ENCODE measurements at places on chromosomes 7 and 10.

GRCh38 chr7:99762680-99763327 is 21.2 kb downstream of the CYP3A4 start:
- H3K36me3 ChIP-seq, result no peaks in the 10 kb centered on the region
- DNase-seq, result no peak
- H3K27ac ChIP-seq, result no peak overlapping the region
- no peak overlapping the region for H3K4me3 ChIP-seq
- H3K27me3 ChIP-seq, result no peaks in the 10 kb centered on the region
- H3K4me1 ChIP-seq, result no peaks in the 10 kb centered on the region

DNA sequence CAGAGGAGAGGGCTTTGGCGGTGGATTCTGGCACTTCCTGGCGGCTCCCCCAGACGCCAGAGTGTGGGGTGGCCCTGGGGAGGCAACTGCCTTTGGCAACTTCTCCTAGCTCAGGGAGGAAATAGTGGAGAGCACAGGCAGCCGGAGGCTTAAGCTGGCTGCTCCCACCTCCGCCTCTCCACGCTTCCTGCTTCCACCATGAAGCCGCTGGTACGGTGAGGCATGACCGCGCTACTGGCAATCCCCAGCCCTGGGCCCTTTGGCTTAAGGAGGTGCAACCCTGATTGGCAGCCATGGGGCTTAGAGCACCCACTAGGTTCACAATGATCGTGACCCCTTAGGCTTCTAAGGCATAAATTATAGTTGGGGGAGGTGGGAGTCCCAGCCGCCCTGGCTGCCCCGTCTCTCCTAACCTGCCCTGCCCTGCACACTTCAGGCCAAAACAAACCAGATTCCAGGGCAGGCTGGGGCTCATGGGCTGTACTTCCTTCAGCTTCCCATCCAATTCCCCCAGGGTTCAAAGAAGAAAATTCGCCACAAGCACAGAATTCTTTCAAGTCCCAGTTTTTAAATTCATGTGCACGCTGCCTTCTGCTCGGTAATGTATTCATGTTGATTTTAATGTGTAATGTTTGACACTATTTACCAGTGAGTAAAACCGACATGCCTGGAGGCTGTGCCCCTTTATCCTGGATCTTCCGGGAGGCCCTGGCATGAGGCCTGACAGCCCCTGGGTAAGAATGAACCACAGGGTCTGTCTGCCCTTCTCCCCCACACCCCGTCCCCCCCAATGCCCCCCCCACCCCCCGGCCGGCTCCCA is 90.7 kb upstream of the LRRC4 start:
- DNase-seq, result peak; percentile 64
- H3K27ac ChIP-seq, result no peak overlapping the region
- peaks cover 29% of the 10 kb centered on the region for H3K27me3 ChIP-seq

- H3K36me3 ChIP-seq, result no peaks in the 10 kb centered on the region
- DNase-seq, result no peak
- no peak overlapping the region for H3K27ac ChIP-seq
- no peaks in the 10 kb centered on the region for H3K27me3 ChIP-seq
Observed at GRCh38 chr10:96560966-96561887, 25.6 kb downstream of the TM9SF3 start.

DNA sequence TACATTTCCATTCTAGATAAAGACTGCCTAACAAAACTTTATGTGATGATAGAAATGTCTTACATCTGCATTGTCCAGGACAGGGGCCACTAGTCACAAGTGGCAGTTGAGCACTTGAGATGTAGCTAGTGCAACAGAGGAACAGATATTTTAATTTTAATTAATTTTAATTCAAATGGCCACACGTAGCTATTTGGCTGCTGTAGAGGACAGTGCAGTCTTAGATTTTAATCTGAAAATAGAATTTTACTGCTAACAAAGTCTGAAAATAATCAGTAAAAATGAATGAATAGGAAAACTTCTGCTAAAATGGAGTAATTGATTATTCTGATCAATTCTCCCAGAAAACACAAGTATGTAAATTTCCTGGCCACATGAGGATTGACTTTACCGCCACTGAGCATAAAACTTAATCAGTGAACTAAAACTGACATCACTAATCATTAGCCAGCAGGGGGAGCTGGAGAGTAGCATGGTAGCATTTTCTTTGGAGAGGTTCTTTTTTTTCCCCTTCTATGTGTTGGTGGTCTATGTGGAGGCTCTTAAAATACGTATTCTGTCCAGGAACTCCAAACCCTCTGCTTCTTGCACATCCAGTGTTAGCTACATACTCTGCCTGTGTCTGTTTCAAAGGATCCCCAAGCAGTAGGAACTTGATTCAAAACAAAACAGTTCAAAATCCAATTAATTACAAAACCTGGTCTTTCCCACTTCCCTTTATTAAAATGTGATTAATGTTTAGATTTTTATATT is 52.1 kb downstream of the TSPAN12 start:
- H3K4me3 ChIP-seq, result no peak overlapping the region
- H3K4me1 ChIP-seq, result peaks cover 20% of the 10 kb centered on the region
- H3K27me3 ChIP-seq, result no peaks in the 10 kb centered on the region
- H3K27ac ChIP-seq, result peak overlapping the region; percentile 68
- no peaks in the 10 kb centered on the region for H3K36me3 ChIP-seq
- DNase-seq, result peak; percentile 28

GRCh38 chr7:158286210-158286609 is 301.4 kb downstream of the PTPRN2 start:
- no peaks in the 10 kb centered on the region for H3K27me3 ChIP-seq
- no peaks in the 10 kb centered on the region for H3K36me3 ChIP-seq
- no peak overlapping the region for H3K27ac ChIP-seq
- no peak overlapping the region for H3K4me3 ChIP-seq
- no peaks in the 10 kb centered on the region for H3K4me1 ChIP-seq
- DNase-seq, result no peak

GRCh38 chr10:32446536-32447406 is 831 bp downstream of the CCDC7 start:
- H3K36me3 ChIP-seq, result peaks cover under 1% of the 10 kb centered on the region
- no peaks in the 10 kb centered on the region for H3K4me1 ChIP-seq
- no peaks in the 10 kb centered on the region for H3K27me3 ChIP-seq
- no peak for DNase-seq

DNA sequence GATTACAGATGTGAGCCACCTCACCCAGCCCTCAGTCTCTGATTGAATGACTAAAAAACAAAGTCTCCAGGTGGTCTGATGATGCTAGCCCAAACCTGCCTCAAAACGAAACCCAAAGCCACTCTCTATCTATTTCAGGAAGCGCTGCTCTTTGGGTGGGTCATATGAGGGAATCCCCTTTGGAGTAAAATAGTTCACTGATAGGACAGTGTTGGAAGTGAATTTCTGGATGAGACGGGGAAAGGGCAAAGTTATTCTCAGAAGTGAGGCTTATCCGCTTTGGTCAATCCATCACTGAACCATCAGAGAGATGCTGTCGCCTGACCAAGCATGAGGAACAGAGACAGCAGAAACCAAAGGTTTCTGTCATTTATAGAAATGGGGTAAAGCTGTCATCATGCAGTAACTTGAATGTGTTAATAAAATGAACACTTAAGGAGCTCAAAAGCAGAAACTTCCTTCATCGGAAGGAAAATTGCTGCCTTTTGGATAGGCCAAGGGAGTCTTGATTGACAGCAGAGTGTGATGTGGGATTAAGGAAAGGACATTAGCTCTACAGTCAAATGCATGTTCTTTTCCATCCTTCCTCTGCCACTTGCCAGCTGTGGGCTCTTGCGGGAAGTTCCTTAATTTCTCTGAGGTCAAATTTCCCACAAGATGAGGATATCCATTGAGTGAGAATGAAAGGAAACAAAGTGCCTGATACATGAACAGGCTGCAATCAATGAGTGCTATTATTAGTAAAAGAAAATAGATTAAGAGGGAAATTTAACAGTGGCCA is 64.9 kb upstream of the C1QL3 start:
- H3K4me1 ChIP-seq, result no peaks in the 10 kb centered on the region
- H3K27me3 ChIP-seq, result no peaks in the 10 kb centered on the region
- no peak overlapping the region for H3K27ac ChIP-seq
- no peaks in the 10 kb centered on the region for H3K36me3 ChIP-seq
- no peak for DNase-seq

DNA sequence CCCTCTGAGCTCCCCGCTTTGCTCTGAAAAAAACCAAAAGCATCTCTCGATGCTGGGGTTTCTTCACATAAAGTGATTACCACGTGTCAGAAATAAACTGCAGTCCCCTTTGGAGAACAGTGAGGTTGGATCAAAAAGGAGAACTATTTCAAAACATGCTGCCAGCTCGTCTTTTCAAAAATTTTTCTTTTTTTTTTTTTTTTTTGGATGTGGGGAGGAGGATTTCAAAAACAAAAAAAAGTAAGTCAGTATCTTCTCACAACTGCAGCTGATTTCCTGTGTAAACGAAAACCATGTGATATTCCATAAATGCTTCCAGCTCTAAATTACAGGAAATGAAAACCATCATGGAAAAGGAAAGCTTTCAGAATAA is 155.0 kb upstream of the LYZL2 start:
- peak overlapping the region; percentile 97 for H3K27ac ChIP-seq
- DNase-seq, result no peak
- H3K4me1 ChIP-seq, result peaks cover 22% of the 10 kb centered on the region
- H3K36me3 ChIP-seq, result no peaks in the 10 kb centered on the region

- DNase-seq, result no peak
- no peaks in the 10 kb centered on the region for H3K27me3 ChIP-seq
- H3K4me1 ChIP-seq, result no peaks in the 10 kb centered on the region
- no peak overlapping the region for H3K4me3 ChIP-seq
- no peaks in the 10 kb centered on the region for H3K36me3 ChIP-seq
Observed at GRCh38 chr7:140581411-140581810, 59.2 kb downstream of the DENND2A start.

DNA sequence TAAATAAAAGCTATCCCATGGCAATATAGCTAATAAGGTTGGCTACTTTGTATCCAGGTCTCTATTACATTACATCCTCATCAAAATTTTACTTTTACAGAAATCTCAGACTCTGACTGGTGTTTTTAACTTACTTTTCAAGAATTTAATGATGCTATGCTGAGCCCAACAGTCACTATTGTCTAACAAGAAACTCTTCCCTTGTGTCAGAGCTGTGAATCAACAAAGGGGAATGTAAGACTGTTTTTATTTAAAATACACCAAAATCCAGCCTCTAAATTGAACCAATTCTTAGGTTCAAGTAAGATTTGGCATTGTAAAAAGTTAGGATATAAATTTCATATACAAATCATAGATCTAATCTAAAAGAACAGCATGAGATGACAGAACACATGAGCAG is 7.0 kb downstream of the RTKN2 start:
- H3K4me3 ChIP-seq, result no peak overlapping the region
- H3K4me1 ChIP-seq, result no peaks in the 10 kb centered on the region
- H3K36me3 ChIP-seq, result no peaks in the 10 kb centered on the region
- H3K27ac ChIP-seq, result no peak overlapping the region
- no peak for DNase-seq

- H3K27ac ChIP-seq, result no peak overlapping the region
- H3K36me3 ChIP-seq, result no peaks in the 10 kb centered on the region
- no peak overlapping the region for H3K4me3 ChIP-seq
- H3K4me1 ChIP-seq, result peaks cover 33% of the 10 kb centered on the region
- no peak for DNase-seq
Observed at GRCh38 chr10:47114680-47115186, 185.3 kb upstream of the GDF10 start.

- peaks cover 41% of the 10 kb centered on the region for H3K4me1 ChIP-seq
- no peaks in the 10 kb centered on the region for H3K27me3 ChIP-seq
- no peaks in the 10 kb centered on the region for H3K36me3 ChIP-seq
- H3K4me3 ChIP-seq, result peak overlapping the region; percentile 64
- peak; percentile 96 for DNase-seq
- peak overlapping the region; percentile 95 for H3K27ac ChIP-seq
Observed at GRCh38 chr10:101066146-101066895, 4.5 kb downstream of the KAZALD1 start.

DNA sequence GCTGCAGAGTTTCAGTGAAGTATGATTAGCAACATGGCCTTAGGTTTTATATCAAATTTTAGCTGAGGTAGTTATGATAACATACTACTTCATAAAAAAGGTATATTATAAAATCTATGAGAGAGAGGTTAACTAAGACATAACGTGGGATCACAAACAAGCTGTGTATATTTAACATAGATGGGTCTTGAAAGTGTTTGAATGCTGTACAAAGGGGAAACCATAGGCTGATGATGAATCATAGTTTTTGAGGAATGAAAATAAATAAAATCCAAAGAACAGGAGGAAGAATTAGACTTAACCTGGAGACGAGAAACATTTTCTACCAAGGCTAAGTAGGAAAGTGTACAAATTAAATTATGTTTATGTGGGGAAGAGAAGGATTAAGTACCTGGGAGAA is 119.0 kb downstream of the GNAI1 start:
- H3K4me3 ChIP-seq, result no peak overlapping the region
- no peak for DNase-seq
- H3K36me3 ChIP-seq, result no peaks in the 10 kb centered on the region
- H3K4me1 ChIP-seq, result peaks cover 9% of the 10 kb centered on the region
- no peak overlapping the region for H3K27ac ChIP-seq

- DNase-seq, result peak; percentile 41
- peak overlapping the region; percentile 1 for H3K4me3 ChIP-seq
- H3K36me3 ChIP-seq, result no peaks in the 10 kb centered on the region
- no peak overlapping the region for H3K27ac ChIP-seq
Observed at GRCh38 chr10:117167789-117168674, 29.3 kb upstream of the KCNK18 start.

DNA sequence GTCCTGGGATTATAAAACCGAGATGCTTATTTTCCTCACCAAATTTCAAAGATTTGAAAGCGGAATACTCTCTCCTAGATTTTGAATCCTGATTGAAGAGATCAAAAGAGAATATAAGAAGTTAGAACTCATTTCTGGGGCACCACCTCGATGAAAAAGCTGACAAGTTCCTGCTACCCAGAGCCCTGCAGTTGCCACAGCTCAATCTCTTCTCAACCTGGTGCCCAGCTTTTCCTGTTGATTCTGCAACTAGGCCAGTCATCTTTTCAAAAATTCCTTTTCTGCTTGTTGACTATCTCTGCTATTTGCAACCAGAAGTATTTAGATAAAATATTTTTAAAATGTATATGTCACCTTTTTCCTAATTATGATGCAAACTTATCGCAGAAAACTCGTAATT is 45.0 kb downstream of the MTPN start:
- H3K4me3 ChIP-seq, result no peak overlapping the region
- peaks cover 27% of the 10 kb centered on the region for H3K36me3 ChIP-seq
- H3K4me1 ChIP-seq, result peaks cover 29% of the 10 kb centered on the region
- no peak for DNase-seq

DNA sequence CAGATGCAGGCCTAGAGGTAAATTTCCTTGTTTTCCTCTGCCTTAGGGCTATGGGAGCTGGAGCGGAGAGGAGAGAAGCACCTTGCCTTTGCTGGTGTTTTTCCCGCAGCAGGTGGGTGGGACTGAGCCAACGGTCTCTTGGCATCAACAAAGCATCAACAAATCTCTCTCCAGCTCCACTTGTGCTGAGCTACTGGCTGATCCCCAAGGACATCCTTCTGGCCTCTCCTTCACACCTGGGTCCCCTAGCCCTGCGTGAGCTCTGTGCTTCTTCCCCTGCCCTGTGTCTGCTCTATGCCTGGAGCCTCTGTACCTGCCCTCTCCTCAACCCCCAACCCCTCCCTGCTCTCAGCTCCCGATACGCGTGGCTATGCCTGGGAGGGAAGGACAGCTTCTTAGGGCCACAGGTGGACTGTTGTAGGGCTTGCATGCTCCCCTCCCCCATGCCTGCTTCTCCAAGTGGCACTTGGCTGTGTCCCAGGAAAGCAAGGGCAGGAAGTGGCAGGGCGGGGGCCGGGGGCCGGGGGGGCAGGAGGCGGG is 3.2 kb upstream of the CLDN4 start:
- no peaks in the 10 kb centered on the region for H3K4me1 ChIP-seq
- DNase-seq, result peak; percentile 53
- no peak overlapping the region for H3K4me3 ChIP-seq
- H3K36me3 ChIP-seq, result no peaks in the 10 kb centered on the region
- H3K27me3 ChIP-seq, result peaks cover 13% of the 10 kb centered on the region

All from tibial artery (tissue), 4 donors.